Renal cortical epithelial cell (primary cell): ENCODE measurements at places on chromosomes 6 and 20.

DNA sequence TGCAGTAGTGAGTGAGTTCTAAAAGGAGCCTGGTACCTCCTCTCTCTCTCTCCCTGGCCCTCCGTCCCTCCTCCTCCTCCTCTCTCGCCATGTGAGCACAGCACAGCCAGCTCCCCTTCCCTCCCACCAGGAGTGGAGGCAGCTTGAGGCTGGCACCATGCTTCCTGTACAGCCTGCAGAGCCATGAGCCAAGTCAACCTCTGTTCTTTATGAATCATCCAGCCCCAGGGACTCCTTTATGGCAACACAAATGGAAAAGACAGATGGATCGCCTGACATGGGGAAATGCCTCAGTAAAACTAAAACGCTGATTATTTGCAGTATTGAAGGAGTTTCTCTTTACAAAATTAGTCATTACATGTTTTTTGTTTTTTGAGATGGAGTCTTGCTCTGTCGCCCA is 233.7 kb upstream of the ARID1B start:
- no peak for DNase-seq

GRCh38 chr6:135411849-135412248 is 85.7 kb downstream of the AHI1 start:
- no peak for DNase-seq

- peak; percentile 90 for DNase-seq
Measured at GRCh38 chr6:17863901-17864754, 123.3 kb downstream of the KIF13A start.

GRCh38 chr20:62301111-62301668 is 1.6 kb upstream of the ADRM1 start:
- no peak for DNase-seq

DNA sequence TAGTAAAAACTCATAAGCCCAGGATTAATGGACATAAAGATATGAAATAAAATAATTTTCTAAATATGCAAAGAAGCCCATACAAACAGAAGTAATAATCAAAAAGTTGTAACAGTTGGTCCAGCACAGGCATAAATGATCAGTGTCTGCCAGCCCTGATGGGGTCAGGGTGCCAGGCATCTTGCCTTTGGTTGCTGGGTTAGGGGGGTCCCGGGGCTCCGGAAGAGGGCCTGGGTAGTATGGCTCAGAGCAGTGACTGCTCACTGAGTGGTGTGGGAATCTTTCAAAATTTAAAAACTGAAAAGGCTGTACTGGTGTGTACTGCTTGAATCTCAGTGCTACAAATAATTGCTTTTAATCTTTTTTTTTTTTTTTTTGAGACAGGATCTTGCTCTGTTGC is 7.7 kb upstream of the QKI start:
- DNase-seq = no peak

- no peak for DNase-seq
Measured at GRCh38 chr6:84028350-84028749, 5.2 kb upstream of the MRAP2 start.

- DNase-seq = no peak
Measured at GRCh38 chr6:168000198-168001028, 2.9 kb downstream of the KIF25 start.

GRCh38 chr6:93575495-93576267 is 156.3 kb upstream of the EPHA7 start:
- no peak for DNase-seq

DNA sequence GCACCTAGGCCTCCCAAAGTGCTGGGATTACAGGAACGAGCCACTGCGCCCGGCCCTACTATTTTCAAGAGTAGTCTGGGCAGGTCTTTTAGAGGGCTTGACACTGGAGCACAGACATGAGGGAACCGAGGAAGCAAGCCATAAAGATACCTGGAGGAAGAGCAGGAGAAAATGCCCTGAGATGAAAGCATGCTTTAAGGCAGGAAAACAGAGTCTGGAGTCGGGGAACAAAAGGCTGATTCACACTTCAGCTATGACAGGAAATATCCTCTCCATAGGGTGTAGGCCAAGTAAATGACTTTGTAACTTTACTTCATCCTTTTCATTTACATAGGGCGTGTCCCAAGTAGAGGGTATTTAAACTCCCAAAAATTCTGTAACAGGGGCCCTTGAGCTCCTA is 4.3 kb upstream of the SERINC3 start:
- peak; percentile 44 for DNase-seq

DNA sequence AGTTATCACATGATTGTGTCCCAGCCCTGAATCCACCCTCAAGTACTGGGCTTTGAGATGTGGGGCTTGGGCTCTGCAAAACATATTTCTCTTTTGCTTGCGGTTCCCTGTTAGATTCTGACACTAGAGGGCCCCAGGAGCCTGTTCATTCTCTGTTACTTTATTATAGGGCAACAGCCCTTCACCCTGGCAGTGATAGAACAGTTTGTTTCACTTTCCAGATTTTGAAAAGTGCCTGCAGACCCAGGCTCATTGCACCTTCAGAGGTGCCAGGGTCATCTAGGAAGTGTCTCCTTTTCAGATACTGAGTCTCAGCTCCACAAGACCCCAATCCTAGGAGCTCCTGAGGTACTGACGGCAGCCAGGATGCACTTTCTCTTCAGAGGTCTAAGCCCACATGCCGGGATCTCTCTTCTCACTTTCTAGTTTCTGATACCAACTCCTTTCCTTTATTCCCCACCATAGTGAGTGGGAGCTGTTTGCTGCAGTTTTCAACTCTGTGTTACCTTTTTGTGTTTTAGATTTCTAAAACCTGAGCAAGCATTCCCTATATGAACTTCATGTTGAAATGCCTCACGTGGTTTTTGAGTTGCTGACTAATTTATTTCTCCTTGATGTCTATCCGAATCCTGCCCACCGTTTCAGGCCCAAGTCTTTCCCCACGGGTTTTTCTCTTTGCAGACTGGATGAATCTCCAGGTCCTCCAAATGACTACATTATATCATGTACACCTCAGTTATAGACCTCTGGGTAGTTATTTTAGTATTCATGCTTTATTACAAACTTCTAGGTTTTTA is 10.9 kb downstream of the ABT1 start:
- peak; percentile 46 for DNase-seq

- no peak for DNase-seq
Measured at GRCh38 chr6:160349814-160350350, 1.7 kb downstream of the SLC22A3 start.

GRCh38 chr6:127907960-127908640 is 7.2 kb upstream of the THEMIS start:
- no peak for DNase-seq

GRCh38 chr6:33136310-33136900 is 55.9 kb downstream of the COL11A2 start:
- no peak for DNase-seq

GRCh38 chr20:63217706-63218105 is 1.8 kb upstream of the YTHDF1 start:
- DNase-seq = peak; percentile 22

DNA sequence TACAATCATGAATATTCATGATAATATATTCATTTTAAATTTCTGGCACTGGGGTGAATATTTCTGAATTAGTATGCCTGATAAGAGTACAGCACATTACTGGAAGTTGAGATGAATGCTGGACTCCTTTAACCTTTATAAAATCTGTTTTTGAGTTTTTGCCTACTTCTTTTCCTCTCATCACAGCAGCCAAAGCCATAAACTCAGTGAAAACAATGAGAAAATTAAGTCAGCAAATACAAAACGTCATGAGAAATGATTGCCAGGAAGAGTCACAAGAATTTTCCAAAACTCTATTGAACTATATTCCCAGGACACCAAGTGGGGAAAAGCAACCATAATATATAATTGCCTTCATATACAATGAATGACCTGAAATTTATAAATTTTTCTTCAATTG is 837.6 kb downstream of the TBC1D32 start:
- DNase-seq = no peak

- no peak for DNase-seq
Measured at GRCh38 chr6:32192608-32193039, at the start of gene GPSM3. Gene GPSM3 (minus strand): TSS chr6:32192643. CDS start chr6:32192513, 130 bp downstream.

- DNase-seq = peak; percentile 71
Measured at GRCh38 chr6:41602864-41603608, 35.2 kb upstream of the MDFI start.

- DNase-seq = no peak
Measured at GRCh38 chr6:109238396-109238795, 143.1 kb downstream of the CEP57L1 start.

DNA sequence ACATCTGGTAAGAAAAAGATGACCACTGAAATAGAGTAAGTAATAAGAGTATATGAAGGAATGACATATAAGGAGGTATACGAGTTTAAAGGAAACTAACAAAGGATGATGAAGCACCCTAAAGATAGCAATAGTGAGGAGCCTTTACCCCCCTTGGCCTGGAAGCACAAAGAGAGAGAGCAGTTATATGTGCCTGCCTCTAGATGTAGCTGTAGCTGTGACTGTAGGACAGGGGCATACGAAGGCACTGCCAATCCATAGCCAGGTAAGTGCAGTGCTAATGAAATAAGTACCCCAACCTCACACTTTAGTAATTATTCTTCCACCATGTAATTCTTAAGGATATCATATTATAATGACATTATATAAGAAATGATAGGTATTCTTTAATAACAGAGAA is 90.1 kb upstream of the FKBP1C start:
- peak; percentile 1 for DNase-seq

DNA sequence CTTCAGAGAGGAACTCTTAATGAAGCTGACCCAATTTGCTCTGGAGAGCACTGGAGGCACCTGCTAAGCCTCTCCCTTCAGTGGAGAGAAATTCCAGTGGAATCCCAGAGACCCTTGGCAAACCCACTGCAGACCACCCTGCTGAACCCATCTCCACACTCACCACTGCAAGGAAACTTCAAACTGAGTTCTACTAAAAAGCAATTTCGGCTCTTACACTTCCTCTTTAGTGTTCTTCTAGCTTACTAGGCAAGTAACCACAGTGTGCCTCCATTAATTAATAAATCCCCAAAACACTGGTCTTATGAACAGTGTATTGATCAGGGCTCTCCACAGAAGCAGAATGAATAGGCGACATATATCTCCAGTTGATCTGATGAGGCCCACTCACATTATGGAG is 43.0 kb upstream of the HLA-E start:
- DNase-seq = no peak

DNA sequence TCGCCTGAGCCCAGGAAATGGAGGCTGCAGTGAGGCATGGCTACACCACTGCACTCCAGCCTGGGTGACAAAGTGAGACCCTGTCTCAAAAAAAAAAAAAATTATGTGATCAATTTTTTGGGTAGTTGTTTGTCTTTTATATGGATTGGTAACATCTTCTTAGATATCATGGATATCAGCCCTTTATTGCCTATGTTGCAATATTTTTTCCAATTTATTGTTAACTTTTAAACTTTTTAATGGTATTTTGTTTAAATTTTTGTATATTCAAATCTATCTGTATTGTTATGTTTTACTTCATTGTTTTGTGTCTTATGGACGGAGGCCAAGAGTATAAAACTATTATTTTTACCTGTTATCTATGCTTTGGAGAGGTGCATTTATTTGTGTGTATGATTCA is 32.4 kb upstream of the LTV1 start:
- DNase-seq = no peak

GRCh38 chr6:112204350-112204706 is 50.0 kb downstream of the LAMA4 start:
- no peak for DNase-seq

DNA sequence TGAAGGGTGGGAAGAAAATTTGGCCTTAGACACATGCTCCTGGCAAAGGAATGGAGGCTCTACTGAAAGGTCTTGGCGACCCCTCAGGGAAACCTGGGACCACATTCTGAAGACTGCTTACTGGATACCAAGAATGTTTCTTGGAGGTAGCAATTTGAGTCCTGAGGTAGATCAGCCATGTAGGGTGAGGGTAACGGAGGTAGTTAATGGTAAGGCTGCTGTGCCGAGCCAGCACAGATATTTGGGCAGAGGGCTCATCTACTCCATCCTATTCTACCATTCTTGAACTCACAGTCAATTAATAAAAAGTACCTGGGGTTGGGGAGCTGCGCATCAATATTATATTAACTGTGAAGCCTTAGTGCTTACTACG is 401 bp upstream of the PHF3 start:
- DNase-seq = no peak

- DNase-seq = peak; percentile 4
Measured at GRCh38 chr6:70164556-70164955, 138.3 kb downstream of the COL9A1 start.

DNA sequence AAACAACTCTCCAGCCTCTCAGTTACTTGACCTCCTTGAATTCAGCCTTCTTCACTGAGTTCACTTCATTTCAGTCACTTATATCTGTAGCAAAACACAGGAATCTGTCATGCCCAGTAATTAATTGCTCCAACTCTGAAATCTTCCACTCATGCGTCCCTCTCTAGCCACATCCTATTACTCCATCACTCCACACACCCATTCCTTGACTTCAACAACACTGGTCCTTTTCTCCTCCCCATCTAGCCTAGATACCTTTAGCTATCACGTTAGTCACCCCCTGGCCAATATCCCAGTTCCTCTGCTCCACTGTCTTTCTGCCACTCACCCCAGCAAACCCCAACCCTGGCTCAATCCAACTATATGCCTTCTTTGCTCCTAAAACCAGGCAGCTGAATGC is 7.7 kb downstream of the ZHX3 start:
- DNase-seq = peak; percentile 93

DNA sequence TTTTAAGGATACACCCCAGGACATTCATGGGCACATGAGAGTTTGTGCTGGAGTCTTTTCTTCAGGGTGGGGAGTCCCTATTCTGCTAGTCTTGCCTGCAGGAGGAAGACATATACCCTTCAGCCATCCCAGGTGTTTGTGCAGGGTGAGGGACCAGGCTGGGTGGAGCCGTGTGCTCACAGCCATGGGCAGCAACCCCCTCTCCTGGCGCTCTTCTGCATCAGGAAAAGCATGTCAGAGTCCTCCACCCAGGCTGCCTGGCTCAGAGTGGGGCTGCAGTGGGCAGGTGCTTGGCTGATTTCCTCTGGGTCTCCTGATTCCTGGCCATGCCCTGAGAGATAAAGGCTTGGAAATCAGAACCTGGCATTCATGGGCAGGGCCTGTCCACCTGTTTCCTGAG is 22.7 kb upstream of the MLN start:
- no peak for DNase-seq

DNA sequence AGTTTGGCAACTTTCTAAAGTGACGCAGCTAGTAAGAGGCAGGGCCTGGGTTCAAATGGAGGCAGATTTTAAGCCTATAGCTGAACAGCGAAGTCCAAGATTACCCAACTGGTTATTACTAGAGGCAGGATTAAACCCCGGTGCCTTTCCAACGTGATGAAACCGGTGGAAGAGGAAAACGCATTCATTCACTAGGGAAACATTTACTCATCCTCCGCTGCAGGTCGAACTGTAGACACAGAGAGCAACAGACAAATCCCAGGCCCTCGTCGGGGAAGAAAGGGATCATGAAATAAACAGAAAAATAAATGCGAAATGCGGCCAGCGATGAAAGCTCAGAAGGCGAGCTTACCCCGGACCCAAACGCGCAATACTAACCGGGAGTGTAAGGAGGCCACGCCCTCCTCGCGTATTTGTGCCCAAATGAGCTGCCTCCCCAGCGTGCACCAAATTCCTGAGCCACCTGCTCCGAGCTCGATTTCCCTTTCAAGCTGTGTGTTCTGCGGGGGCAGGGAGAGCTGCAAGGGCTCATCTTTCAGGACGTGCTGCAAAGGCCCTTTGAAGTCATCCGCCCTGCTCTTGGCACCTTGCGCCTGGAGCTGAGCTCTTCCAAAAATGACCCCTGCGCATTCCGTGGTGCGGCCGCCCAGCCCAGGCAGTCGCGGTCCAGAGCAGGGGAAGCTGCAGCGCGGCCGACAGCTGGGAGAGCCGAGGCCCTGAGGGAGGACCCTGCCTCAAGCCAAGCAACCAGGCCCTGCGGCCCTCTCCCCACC is 46.9 kb downstream of the PDYN start:
- peak; percentile 32 for DNase-seq

GRCh38 chr6:104484626-104485025 is 375.1 kb downstream of the HACE1 start:
- DNase-seq = no peak
